Colonic mucosa (tissue), 4 donors: ENCODE measurements at places on chromosomes 16 and 17.

- no peak for DNase-seq
These were observed 1.8 kb upstream of the CDC42EP4 start for GRCh38 chr17:73313526-73314127.

GRCh38 chr17:76370261-76370993 is 14.0 kb upstream of the SPHK1 start:
- no peak for DNase-seq

DNA sequence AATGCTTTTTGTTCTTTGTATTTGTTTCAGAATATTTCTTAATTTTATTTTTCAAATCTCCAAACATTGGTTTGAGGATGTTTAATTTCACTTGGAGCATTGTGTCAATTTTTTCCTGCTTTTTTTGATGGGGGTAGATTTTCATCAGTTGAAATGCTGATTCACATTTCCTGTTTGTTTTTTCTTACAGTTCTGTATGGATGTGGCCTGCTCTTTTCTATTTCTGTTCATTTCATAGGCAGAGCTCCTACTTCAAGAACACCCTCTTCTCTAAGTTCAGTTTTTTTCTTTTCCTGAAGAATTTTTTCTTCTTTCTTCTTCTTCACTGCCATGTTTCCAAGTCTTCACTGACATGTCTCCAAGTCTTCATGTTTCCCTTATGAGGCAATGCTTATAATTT is 8.8 kb downstream of the MBTD1 start:
- no peak for DNase-seq

- no peak for DNase-seq
These were observed 59.7 kb upstream of the DNAJA2 start for GRCh38 chr16:47033176-47033575.

DNA sequence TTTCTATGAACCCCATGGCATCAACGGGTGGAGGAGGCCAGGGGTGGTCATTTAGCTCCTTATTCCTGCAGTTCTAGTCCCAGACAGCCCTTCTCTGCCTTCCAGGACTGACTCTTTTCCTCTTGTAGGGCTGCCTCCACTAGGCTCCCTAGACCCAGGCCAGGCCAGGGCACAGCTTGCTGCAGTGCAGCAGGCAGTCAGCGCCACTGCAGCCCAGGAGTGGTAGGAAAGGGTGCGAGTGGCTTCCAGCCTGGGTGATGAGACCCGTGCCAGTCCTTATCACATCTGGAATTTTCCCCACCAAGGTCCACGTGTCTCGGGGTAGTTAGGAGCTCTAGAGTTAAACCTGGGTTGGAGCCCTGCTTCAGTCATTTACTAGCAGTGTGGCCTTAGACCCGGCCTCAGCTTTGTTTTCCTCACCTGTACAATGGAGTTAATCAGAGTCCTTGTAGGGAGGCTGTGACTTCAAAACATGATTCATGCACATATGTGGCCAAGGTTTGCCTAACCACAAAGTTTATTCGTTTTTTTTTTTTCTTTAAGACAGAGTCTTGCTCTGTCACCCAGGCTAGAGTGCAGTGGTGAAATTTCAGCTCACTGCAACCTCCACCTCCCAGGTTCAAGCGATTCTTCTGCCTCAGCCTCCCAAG is 4.7 kb downstream of the SLC5A11 start:
- no peak for DNase-seq

DNA sequence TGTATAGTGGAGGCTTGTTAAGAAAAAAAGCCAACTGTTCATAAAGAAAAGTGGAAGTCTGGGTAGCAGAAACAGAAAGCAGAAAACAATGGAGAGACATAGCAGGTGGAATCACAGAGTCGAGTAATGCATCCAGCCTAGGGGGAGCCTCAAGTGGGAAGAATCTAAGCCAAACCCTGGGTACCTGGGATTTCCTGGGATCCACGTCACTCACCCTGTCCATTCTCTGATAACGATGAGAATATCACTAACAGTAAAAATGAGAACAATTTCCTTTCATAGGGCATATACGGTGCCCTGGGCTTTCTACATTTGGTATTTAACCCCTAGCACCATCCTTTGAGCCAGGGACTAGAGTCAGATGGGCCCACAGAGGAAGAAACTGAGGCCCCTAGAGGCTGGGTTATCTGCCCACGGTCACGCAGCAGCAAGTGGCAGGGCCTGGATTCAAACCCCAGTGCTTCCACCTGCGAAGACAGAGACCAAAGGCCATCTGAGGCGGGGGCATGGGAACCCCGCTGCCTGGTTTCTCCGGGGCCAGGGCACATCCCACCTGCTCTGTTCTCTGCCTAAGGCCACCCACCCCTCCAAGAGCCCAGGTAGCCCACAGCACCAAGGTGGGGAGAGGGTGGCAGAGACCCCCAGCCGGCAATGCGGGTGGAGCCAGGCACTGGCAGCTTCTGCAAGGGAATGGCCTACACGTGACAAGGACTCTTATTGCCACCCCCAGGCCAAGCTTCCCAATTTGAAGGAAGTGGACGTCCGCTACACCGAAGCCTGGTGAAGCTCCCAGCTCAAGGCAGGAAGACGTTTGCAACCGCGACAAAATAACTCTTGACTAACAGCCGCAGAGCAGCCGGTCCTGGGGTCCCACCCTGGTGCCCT is 69.8 kb upstream of the PLCG2 start:
- DNase-seq = no peak
